ENCODE measurements at places on chromosomes 3 and 15.

GRCh38 chr3:106036696-106037095, 167.9 kb upstream of the CBLB start:
- no peak for DNase-seq

DNA sequence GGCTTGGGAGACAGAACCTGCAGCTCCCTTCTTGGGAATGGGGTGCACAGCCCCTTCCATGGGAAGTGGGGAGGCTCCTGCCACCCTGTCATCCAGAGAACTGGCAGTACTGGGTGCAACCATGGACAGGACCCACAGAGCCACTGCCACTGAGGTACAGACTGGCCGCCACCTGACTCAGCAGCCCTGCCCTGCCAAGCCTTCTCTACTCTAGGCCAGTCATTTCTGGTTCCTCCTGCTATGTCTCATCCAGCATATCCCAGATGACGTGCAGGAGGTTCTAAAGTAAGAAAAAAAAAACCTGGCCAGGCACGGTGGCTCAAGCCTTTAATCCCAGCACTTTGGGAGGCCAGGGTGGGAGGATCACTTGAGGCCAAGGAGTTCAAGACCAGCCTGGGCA, 76.9 kb upstream of the RPL32 start:
- DNase-seq: no peak

DNA sequence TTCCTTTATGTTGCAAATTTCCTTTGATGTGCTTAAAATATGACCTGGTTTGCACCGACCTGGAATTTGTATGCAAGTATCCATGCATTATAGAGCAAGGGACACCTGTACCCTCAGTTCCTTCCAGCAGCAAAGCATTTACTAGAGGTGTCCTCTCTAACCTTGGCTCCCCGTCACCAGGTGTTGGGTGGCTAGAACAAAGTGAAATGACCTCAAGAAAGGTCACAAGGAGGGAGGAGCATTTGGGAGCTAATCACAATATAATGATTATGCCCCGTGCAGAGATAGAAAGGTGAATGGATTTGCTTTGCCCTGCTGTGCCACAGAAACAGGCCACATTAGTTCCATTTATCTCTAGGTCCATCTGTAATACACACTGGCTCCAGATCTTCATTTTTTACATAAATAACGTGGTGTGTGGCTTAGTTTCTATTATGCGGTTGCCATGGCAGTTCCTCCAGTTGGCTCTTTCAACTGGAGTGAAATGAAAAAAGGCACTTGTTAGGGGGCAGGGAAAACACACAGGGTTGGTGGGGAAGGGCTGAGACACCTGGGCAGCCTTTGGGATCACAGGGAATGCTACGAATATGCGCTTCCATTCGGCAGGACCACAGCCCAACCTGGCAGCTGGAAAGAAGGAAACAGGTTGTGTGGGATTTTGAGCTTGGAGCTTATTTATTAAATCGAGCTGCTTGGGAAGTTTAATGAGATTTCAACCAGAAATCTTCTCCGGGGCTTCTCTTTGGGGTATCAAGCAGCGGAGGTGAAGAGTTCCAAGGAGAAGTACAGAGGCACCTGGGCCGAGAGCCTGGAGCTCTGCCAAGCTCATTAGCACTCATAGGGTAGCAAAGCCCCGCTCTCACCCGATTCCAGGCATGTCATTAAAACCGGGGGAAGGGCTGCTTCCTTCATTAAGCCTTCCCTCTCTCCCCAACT, 233.5 kb upstream of the ST8SIA2 start:
- DNase-seq: no peak

- DNase-seq: no peak
Measured at GRCh38 chr15:50613600-50613999, 67.1 kb upstream of the USP50 start.

- no peak for DNase-seq
Measured at GRCh38 chr15:42921342-42921731, 759 bp upstream of the TTBK2 start.

DNA sequence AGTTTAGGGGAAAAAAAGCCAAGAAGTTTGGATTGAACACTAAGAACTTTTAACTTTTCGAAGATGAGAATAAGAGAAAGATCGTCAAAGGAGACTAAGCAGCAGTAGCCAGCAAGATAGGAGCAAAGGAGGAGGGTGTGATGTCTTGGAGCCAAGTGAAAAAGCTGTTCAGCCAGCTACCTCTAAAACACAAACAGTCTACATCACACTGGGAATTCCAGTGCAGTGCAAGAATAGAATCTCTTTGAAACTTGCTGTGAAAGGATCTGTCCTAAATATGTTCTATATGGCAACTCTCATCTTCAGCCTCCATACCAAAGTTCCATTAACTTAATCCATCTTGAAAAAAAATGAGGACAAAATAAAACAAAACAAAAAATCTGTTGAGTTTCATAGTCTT, 541.5 kb downstream of the MAGI1 start:
- no peak for DNase-seq
